Activated CD8-positive, alpha-beta memory T cell treated with anti-CD3 and anti-CD28 coated beads for 4 hours (primary cell): ENCODE measurements at places on chromosomes 5 and 9.

DNA sequence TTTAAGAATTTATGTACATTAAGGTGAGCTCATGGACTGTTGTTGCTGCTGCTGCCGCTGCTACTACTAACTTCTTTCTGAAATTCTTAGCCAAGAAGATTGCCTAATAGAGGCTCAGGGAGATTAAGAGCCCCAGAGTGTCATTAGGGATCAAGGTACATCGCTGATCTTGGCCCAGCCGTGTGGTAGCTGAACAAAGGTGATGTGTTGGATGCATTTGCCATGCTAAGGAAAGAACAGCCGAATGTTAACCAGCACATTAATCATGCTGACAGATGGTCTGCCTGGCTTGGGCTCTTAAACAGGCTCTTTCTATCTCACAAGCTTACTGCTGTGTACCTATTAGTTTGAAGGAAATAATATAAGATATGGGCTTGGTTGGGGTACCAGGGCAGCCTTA is 137.1 kb downstream of the KCTD16 start:
- no peak for DNase-seq

DNA sequence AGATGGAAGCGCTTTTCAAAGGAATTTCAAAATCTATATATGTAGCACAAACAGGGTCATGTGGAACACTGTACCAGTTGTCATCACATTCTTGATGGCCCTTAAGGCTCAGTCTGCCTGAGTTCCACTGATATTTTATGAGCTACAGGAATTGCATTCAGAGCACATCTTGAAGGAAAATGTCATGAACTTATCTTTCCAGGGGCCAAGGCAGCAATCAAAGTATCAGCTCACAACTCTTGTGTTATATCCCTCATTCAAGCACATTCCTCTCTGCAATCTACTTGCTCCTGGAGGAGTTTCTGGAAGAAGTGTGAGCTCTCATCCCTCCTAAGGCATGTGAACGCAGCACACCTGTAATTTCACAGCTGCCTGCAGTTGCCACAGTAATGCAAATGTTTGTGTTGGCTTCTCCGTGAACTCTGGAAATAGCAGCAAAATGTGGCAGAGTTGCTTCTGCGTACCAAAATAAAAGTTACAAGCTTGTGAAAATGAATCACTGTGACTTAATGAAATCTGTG is 89.7 kb upstream of the EQTN start:
- DNase-seq: no peak

- no peak for DNase-seq
Observed at GRCh38 chr5:124819201-124819600, 72.8 kb upstream of the ZNF608 start.

DNA sequence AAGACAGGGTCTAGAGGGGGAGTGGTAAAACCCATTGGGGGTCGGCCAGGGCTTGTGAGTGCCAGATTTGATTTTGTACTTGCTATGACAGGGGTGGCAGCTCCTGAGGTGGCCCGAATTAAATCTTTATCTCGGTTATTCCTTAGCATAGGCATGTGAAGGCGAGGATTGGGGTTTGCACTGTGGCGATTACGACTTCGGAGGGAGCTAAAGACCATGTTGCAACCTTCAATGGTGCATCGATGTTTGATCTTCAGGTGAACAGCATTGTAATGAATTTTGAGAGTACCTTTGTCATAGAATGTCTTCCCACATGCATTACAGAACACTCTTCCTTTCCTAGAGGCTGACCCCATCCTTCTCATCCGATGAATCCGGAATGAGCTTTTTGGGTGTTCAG is 433.9 kb downstream of the BNC2 start:
- DNase-seq: no peak

DNA sequence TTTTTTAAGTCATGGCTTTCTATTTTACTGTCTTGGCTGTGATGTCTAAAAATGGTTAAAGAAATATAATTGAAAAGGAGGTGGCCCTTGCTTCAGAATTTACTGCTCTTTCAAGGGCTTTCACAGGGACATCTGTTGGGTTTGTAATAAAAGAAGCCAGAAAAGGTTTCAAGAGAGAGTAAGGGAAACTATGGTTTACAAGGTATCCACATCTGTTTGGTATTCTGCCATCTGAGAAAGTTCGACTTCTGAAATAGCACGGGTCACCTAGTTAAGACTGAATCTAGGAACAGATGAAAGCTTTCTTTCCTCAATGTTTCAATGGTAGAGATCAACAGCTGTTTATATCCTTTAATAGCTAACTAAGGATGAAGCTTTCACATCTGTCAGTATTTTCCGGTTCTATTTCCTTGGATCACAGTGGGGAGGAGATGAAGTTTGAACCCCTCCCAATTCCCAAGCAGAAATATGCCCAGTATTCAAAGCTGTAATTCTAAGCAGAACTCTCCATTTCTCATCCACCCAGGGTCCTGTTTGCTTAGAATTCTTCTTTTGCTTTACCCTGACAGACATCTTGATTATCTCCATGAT is 72.8 kb upstream of the IFNK start:
- DNase-seq: no peak

GRCh38 chr5:162638849-162639248 is 571.3 kb downstream of the GABRG2 start:
- DNase-seq: no peak

DNA sequence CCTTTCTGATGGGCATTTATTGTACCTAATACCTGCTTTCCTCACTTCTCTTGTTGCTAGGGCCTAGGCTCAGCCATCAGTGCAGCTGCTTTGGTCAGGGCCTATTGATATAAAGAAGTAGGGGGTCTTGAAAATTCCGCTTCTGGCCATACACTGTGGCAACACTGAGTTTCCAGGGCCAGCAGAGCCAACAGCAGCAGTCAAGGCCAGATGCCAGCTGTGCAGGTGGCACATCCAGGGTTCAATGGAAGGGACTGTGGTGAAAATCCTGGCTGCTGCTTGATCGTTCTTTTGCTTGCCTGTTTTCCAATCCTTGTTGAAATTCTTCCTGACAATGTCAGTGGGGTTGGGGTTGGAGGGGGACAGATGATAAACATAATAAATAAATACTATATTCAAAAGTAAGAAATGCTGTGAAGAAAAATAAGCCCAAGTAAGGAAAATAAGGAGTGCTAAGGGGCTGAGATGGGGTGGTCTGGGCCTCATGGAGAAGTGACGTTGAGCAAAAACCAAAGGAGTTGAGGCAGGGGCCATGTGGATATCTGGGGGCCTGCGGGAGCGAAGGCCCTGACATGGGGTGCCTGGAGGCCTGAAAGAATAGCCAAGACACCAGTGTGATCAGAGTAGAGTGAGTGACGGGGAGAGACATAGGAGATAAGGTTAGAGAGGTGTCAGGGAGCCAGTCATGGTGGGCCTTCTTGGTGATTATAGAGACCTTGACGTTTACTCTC is 91.0 kb upstream of the ALDH1B1 start:
- DNase-seq: no peak

DNA sequence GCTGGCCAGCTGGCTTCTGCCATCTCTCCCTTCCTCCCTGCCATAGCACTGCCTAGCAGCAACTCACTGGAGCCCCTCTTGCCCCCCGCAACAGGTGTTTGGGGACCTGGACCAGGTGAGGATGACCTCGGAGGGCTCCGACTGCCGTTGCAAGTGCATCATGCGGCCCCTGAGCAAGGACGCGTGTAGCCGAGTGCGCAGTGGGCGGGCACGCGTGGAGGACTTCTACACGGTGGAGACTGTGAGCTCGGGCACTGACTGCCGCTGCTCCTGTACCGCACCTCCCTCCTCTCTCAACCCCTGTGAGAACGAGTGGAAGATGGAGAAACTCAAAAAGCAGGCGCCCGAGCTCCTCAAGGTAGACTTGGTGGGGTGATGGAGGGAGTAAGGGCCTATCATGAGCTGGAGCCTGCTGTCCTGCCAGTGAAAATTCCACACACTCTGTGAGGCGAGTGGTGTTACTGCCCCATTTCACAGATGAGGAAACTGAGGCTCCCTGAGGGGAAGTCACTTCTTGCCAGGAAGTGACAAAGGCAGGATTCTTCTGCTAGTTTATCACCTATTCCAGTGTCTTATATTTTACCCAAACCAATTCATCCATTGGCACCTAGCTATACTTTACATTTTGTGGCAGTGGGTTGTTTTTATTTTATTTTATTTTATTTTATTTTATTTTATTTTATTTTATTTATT is 10.1 kb downstream of the OLFML2A start:
- no peak for DNase-seq

GRCh38 chr9:134497283-134497860 is 144.2 kb upstream of the COL5A1 start:
- no peak for DNase-seq

DNA sequence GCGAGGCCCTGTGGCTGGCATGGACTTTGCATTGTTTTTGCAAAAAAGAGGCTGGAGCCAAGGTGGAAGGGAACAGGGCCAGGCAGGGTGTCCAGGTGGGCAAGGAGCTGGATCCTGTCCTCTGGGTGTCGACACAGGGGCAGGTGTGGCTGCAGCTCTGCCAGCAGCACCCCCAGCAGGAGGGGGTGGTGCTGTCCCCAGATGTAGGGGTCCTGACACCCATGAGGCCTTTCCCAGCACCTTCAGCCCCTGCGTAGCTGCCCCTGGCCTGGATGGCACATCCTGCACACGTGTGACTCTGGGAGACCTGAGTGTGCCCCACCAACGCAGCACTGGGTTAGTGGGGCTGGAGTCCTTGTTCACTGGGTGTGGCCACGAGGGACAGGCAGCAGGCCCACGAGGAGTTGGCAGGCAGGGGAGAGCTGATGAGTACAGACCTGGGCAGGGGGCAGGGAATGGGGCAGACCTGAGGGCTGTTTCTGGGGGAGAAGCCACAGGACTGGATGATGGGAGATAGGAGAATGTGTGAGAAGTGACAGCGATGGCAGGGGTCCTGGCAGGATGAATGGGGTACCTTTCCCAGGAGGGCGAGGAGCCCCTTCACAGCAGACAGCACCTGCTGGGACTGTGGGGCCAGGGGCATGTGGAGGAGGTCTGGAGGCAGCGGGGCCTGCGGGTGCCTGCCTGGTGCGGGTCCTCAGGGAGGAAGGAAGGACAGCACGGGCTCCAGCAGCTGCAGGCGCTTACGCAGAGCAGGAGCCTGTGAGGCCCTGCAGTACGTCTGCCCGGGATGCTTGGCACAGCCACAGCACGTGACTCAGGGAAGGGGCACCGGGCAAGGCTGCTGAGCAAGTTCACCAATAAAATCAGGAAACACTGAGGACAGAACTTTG is 3.6 kb upstream of the RASGEF1C start:
- DNase-seq: no peak

- DNase-seq: no peak
Observed at GRCh38 chr5:150335778-150336177, 21.7 kb upstream of the TCOF1 start.

DNA sequence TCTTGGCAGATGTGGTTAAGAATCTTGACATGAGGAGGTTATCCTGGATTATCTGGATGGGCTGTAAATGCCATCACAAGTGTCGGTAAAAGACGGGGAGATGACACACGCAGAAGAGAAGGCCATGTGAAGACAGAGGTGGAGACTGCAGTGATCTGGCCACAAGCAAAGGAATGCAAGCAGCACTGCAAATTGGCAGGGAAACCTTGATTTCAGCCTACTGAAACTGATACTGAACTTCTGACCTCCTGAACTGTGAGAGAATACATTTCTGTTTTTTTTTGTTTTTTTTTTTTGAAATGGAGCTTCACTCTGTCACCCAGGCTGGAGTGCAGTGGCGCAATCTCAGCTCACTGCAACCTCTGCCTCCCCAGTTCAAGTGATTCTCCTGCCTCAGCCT is 92.4 kb upstream of the NFIL3 start:
- no peak for DNase-seq

DNA sequence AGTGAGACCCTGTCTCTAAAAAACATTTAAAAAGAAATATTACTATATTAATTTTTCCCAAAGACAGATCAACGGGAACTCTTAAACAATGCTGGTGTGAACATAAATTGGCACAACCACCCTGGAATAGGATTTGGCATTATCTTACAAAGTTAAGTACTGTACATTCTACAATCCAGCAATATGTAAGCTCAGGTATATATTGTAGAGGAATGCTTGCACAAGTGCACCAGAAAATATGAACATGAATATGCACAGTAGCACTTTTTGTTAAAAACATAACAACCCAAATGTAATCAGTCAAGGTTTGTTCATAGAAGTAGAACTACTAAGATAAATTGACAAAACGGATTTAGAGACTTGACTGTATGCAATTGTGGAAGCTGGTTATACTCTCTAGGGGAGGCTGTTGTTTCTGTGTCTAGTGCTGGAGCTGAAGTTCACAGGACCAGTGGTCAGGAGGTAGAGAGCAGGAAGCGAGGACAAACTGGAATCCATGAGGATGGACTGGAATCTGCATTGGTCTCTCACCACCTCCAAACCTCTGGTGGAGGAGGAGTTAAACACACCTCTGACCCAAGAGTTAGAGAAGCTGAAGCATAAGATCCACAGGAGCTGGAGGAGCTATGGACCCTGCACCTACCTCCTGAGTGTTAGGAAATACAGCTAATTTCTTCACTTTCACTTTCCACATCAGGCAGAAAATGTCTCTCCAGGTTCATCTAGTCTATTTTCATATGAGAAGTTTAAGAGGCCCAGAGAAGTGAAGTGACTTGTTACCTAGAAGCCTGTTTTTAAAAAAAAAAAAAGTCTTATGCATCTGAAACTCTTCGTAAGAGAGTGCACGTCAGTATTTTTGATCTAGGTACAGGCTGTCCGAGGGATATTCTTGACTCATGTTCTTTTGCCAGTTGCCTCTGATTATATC is 20.3 kb upstream of the RIC1 start:
- DNase-seq: no peak

- no peak for DNase-seq
Observed at GRCh38 chr5:139391570-139392323, 2.0 kb upstream of the MZB1 start.

DNA sequence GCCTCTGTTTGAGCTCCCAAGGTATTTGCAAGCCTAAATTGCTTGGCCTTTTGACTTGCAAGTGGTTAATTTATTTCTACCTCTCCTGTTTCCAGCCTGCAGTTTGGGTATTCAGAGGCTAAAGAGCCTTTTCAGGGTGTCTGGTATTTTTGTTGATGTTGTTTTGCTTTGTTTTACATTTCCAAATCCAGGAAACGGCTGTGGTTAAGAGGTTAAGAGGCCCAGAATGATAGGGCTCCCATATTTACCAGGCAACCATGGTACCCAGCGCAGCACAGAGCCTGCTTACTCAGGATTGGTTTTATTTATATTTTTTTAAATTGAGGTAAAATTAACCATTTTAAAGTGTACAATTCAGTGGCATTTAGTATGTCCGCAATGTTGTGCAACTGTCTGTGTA is 92.1 kb downstream of the PDZD2 start:
- no peak for DNase-seq

GRCh38 chr5:150067405-150067960 is 18.9 kb downstream of the CSF1R start:
- DNase-seq: no peak

DNA sequence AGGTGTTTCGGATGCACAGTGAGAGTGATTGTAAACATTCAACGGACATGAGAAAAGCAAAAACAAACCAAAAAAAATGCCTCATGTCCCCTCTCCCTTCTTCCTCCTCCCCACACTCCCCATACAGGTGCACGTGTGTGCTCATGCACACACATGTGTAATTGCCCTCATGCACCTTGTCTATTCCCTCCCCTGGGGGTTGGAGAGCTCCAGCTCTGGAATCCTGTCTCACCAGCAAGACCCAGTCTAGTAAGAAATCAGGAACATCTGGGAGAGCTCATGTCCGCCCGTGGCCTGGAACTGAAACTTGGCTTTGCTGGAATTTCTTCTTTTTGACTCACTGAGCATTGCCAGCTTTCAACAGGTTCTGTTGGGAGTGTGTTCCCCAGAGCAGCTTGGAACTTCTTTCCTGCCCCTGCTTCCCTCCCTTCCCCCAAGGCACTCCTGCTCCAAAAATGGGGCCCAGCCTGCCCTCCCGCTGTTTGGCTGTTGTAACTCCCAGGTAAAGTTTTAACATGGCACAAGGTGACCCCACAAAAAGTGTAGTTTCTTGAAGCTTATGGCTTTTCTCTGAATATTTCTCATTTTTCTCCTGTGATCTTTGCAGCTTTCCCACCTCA is 190.1 kb downstream of the NR3C1 start:
- DNase-seq: no peak
